T-helper 22 cell (primary cell): ENCODE measurements at places on chromosomes 12 and 14.

DNA sequence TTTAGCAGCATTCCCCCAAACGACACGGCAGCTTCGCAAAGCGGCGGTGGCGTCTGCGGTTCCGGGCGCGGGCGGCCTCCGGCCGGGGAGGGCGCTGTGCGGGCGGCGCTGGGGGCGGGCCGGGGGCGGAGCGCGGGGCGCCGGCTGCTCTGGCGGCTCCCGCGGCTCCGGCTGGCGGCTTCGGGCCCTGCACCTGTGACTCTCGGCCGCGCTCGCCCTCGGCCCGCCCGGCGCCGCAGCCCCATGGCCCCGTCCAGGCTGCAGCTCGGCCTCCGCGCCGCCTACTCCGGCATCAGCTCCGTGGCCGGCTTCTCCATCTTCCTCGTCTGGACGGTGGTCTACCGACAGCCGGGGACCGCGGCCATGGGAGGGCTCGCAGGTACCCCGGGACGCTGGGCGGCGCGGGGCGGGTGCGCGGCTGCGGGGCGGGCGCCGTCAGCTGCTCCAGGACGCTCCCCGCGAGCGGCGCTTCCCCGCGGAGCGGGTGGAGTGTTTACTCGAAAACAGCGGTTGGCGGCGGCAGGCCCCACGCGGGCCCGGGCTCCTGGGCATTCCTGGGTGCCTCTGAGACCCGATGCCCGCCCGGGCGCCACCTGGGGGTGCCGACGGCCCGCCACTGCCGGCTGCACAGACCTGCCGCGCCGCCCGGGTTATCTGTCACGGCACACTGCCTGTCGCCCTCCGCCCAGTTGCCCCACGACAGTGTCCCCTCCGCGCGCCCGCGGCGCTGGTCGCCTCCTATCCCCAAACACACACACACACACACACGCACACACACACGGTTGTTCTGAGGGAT lies at the start of gene SLC48A1:
Gene SLC48A1, plus strand, starts transcription at position 177 of the 796 bp plus-strand sequence. Its CDS starts 67 bp downstream, at position 244.
- peak; percentile 52 for DNase-seq

- no peak for DNase-seq
Measured at GRCh38 chr12:132837693-132838409, 9.2 kb upstream of the GOLGA3 start.

DNA sequence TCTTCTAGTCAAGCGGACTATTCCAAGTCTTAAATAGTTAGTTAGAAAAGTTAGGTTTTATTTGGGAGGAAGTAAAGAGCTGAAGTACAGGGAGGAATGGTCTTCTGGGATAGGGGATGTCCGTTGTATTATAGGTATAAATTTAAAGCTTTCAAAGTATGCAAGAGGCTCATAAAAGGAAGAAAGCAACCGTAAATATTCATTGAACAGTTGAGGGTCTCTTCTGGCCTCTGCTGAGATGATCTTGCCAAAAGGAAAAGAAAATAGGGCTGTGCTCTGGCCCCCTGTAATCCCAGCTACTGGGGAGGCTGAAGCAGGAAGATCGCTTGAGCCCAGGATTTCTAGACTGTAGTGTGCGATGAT lies 377 bp upstream of the TIMELESS start:
- DNase-seq, result no peak

DNA sequence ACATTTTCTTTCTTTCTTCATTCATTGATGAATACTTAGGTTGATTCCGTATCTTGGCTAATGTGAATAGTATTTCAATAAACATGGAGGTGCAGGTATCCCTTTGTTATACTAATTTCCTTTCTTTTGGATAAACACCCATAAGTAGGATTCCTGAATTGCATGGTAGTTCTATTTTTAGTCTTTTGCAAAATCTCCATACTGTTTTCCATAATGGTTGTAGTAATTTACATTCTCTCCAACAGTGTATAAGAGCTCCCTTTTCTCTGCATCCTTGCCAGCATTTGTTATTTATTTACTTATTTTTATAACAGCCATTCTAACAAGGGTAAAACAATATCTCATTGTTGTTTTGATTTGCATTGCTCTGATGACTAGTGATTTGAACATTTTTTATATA lies 36.6 kb downstream of the PIK3C2G start:
- DNase-seq, result no peak

GRCh38 chr14:21852061-21852664 lies 178.5 kb upstream of the OR4E1 start:
- DNase-seq, result peak; percentile 26

DNA sequence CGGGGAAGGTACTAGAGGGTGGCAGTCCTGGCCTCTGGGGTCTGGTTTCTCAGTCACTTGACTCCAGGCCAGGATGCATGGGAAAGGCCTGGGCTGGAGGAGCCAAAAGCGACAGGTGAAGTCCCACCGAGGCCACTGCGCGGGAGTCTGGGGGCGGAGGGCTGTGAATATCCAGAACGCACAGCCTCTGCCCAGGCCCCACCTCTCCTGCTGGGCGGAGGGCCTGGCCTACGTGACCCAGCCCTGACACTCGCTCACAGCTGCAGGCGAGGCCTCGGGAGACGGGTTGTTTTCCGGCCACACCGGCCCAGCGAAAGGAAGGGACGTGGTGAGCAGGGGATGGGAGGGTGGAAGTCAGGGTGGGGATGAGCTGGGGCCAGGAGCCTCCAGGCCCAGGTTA lies 91.2 kb downstream of the RFLNA start:
- no peak for DNase-seq

DNA sequence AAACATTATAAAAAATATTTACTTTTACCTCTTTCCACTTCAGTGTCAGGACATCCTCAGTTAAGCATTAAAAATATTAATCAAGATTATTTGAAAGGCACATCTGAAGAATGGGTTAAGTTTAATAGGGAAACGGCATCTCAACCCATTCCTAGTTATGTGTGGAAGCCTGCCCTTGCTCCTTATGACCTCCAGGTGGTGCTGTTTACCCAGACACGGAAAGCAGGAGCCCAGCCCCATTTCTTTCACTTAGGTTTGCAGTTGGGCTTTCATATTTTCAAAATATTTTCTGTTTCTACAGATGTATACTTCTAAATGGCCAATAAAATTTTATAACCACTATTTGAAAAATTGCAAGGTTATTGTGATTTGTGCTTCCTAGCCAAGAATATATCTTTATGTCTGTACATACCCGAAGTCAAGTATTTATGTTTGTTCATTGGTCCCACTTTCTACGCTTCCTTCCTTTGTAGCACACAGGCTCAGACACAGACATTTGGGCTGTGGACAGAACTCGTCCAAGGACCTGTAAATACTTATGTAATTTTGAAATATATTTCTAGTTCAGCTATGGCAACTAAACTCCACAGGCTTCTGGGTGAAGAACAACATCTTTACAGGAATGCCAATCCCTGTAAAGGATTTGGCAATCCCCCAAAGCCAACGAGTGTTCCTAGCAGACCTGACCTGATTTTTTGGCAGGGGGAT lies 247.1 kb downstream of the AKAP6 start:
- DNase-seq, result no peak

- no peak for DNase-seq
Measured at GRCh38 chr14:66752109-66752508, 244.2 kb downstream of the GPHN start.

- DNase-seq, result peak; percentile 54
Measured at GRCh38 chr12:52980650-52981423, 25.4 kb upstream of the EIF4B start.

GRCh38 chr14:39180553-39180952 lies 5.5 kb downstream of the PNN start:
- DNase-seq, result no peak

DNA sequence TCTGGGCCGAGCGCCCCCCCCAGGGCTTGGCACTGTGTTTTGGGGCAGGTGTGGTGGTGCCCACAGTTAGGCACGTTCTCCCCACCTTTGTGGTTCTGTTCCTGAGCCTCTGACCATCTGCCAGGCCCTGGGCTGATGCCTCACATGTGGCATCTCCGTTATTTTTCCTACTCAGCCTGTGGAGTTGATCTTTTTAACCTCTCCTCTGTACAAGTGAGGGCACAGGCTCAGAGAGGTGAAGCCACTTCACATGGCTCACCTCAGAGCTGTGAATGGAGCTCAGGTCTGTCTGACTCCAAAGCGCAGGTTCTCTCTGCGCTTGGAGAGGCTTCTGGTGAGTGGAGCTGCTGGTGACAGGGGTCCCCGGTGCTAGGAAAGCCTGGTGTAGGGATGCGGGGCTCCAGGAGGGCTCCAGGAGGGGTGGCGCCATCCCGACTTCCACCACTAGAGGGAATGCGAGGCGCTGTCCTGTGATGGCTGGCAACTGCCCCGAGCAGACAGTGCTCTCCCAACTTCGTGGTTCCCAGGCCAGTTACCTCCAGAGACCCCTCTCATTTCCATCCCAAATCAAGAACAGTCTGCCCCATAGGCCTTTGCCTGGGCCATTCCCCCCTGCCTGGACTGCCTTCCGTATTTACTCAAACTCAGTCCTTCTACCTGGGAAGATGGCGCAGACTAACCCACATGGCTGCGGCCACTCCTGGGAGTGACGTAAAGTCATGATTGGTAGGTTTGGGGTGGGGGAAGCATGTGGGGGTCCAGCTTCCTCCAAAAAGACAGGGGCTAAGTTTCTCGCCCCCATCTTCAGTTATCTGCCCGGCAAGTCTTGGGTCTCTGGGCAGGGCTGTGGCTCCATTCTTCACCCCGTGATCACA lies 9.9 kb downstream of the BCL7A start:
- DNase-seq, result no peak

DNA sequence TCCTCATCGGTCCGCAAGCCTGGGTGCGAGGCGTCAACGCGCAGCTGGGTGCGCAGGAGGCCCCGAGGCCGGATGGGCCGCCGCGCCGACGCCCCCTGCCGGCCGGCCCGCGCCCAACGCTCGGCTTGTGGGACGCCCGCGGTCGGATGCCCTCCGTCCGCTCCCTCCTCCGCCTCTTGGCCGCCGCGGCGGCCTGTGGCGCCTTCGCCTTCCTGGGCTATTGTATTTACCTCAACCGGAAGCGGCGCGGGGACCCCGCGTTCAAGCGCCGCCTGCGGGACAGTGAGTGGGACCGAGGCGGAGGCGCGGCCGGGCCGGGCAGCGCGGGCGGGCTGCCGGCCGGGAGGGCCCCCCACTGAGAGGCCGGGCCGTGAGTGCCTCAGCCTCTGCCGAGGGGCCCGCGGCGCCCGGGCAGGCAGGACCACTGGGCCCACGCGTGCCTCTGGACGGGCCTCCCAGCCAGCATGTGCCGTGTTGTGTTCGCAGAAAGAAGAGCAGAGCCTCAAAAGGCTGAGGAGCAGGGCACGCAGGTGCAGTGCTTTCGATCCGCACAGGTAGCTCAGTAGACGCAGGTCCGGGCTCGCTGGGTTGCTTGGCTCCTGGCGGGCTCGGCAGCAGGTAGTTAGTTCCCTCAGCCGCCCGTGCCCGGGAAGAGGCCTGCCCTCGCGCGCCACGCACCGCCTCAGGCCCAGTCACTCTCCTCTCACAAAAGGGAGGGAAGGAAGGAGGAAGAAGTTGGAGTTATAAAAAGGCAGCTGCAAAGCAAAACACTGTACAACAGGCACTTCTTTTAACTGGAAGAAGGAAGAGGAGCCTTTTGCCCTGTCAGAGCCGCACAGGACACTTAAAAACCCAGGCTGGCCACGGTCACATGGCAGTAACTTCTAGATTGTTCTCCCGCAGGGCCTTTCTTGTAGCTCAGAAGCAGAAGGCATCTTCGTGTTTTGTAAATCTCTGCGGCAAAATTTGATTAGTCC lies at the start of gene TOMM20L:
Gene TOMM20L, plus strand, starts transcription at position 119 of the 977 bp plus-strand sequence. Its CDS starts 28 bp downstream, at position 147.
- peak; percentile 36 for DNase-seq

- no peak for DNase-seq
Measured at GRCh38 chr14:90886297-90886815, 70.1 kb upstream of the TTC7B start.

DNA sequence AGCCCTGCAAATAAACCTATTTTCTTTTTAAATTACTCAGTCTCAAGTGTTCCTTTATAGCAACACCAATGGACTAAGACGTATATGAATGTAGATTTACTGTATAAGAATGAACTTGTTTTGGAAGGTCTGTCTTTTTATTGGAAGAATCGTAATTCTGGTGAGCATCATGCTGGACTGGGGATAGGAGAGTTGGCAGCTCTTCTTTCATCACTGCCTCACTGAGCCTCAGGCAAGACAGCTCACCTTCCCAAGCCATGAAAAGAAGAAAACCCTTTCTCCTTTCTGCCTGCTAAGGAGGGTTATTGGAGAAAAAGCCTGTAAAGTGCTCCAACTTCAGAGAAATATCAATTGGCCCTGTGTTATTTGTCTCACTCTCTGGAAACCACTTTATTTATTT lies 9.1 kb upstream of the RNF34 start:
- no peak for DNase-seq

GRCh38 chr14:23249824-23250223 lies 12.1 kb downstream of the RNF212B start:
- no peak for DNase-seq

DNA sequence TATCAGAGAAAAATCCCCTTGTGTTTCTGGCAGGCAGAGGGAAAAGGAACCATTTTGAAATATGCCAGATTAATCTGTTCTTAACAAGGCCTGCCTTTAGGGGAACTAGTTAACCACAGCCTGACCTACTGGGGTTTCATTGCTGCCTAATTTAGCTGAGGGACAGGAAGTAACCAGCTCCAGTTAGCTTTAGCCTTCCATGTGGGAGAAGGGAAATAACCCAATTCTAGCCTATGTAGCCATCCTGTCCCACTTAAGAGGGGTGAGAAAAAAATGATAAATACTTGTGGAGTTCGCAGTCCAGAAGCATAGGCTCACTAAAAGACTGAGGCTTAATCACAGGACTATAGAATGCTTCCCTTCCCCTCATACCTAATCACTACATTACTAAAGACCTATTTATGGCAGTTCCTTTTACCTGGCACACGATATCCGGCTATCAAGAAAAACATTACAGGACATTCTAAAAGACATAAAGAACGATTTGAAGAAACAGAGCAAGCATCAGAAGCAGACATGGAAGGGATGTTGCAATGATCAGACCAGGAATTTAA lies 22.8 kb downstream of the COX8C start:
- DNase-seq, result no peak

GRCh38 chr12:26226122-26226521 lies 30.7 kb downstream of the SSPN start:
- no peak for DNase-seq

DNA sequence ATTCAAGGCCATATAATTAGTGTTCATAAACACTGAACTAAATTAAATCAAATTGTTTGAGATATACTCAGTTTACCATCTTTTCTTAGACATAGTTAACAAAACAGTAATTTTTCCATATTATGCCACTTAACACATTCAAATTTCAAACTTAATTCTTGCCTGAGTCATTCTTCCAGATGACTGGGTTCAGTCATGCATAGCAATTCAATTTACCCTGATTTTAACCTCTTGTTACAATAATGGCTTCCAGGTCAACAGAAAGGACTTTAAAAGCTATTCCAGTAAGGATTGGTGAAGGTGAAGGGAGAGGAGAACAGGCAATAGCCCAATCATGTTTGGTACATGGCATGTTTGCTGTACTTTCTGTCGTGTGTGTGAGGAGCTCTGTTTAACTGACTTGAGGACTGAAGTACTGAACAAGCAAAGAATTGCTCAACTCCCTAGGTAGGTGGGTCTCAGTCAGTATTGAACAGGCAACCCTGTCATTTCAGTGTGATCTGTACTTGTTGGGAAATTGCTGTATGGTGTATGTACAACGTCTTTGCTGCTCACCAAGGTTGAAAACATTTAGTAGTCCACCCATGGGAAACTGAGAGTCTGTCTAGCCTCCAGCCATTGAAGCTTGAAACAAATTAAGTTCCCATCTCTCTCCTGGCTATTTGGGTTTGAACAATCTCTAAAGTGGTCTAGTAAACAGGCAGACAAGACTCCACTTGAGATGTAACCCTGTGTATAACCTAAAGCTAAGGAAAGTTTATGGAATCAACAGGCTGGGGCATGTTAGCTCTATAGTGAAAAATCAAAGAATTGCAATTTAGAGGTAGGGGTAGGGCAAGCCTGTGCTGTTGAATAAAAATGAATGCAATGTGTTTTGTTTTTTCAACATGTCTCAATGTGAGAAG lies 327.2 kb downstream of the BTG1 start:
- DNase-seq, result no peak
